ENCODE measurements at places on chromosomes 13 and 19. TPM values are rescaled to one million over a fixed set of nuclear protein-coding genes. Genes with fewer than 3 reads are reported as not detected.
A peak's percentile ranks its signal among the peaks of the same experiment; 100 is the strongest.

The CDX2 gene
- total RNA-seq, result not detected

The OR4F17 gene
- total RNA-seq, result not detected

The PSG1 gene
- total RNA-seq, result not detected

The LIM2 gene
- total RNA-seq, result not detected

The SYT5 gene
- total RNA-seq, result not detected

The CFD gene
- 871 TPM for total RNA-seq

The SOX1 gene
- total RNA-seq, result 0.13 TPM

The PEX11G gene
- 5.2 TPM for total RNA-seq

GRCh38 chr19:50793558-50794065 is 3.4 kb downstream of the ACP4 start:
- DNase-seq, result no peak

DNA sequence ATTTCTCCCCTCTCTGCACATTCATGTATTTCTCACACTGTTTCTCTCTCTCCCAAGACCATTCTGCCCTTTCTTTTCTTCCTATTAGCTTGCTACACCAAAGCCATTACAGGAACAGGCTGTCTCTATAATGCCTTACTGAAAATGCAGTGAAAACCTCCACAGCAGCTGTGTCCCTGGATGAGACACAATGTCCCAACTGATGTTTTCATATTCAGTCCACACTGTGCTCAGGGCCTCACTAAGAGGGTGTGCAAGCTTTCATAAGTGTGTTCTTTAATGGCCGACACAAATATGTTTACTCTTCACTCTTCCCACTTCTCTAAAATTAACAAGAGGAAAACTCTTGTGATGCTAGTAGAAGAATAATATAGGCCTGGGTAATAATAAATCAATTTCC is 163.4 kb downstream of the KCTD12 start:
- no peak for DNase-seq

DNA sequence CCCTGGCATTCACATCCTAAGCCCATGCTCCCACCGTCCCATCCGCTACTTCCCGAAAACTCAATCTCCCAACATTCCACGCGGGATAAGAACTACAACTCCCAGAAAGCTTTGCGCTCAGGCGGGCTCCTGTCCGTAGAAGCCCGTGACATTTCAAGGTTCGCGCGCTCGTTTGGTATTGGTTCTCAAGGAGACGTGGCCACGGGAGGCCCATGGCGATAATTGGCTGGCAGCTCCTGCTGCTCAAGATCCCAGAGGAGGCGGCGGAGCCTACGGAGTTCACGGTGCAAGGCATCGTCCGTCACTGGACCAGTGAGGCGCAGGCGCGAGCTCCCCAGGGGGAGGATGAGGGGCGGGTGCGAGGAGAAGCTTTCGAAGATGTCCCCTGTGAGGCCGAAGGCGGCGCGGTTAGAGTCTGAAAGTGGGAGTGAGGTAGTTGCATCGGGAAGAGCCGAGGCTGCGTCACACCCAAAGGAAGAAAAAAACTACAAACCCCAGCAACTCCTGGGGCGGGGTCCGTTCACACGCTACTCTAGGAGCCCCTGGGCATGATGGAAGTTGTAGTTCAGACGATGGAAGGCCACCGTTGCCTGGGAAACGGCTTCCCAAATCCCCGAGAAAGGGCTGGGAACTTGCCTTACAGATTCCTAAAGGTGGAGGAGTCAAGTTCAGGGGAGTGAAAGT is 1.2 kb upstream of the MAMSTR start:
- peak; percentile 99 for DNase-seq

DNA sequence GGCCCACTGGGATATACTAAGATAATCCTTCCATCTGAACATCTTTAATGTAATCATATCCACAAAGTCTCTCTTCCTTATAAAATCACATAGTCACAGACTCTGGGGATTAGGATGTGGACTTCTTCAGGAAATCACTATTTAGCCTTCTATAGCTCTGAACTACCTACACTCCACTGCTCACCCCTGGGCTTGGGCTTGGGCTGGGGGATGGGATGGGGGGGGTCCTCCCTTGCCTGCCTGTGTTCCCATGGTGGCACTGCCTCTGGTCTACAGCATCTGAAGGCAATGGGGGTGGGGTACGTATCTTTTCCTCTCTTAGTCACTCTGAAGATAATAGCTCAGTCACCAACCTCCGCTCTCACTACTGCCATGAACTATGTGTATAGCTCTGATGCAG is 67.8 kb upstream of the SERTM1 start:
- no peak for DNase-seq

- no peak for DNase-seq
These were observed 3.4 kb upstream of the CTU1 start for GRCh38 chr19:51111606-51112005.

DNA sequence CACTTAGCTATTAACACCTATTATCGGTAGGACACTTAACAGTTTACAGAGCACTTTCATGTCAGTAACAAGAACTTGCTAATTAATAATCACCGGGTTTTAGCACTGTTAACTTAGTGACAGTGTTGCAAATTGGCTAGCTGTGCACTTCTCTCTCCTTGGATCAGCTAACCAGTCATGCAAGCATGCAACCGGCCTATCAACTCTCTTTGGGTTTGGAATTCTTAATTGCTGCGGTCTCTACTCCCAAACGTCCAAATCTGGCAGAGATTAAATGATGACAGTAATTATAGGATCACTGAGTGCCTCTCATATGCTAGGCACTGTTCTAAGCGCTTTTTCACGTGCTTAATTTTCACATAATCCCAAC is 1.2 kb downstream of the EPS15L1 start:
- DNase-seq, result no peak

DNA sequence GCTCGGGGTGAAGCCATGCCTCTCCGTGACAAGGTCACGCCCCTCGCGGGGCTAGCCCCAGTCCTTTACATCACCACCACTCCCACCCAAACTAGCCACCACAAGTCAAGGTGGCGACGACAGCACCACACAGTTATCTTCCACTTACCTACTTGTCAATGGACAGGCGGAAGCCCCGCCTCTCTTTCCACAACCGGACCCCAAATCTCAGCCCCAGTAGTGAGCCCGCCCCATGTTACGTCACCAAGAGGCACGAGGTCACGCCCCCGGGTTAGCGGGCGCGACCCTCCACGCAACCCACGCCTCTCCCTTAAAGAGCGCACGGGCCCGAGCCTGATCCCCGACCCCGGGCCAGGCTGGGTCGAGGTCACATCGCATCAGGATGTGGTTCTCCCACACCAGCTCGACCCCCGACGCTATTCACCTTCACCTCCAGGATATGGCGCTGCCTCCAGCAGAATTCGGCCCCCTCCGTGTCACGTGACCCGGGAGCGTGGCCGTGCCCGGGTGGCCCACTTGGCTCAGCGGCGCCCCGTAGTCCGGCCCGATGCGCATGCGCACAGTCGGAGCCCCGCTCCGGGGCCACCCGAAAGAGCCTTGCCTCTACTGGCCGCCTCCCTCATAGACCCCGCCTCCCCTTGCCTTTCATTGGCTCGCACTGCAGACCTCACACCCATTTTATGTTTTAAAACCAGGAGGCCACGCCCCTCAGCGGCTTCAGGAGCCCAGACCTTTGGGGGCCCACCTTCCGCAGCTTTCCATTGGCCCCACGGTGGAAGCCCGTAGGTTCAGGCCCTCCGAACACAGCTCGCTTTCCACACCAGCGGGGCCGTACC is 18.2 kb downstream of the SYDE1 start:
- peak; percentile 99 for DNase-seq

GRCh38 chr19:11763611-11764010 is 3.2 kb upstream of the ZNF441 start:
- no peak for DNase-seq

- DNase-seq, result no peak
These were observed 105.3 kb downstream of the STARD13 start for GRCh38 chr13:33180122-33180804.

DNA sequence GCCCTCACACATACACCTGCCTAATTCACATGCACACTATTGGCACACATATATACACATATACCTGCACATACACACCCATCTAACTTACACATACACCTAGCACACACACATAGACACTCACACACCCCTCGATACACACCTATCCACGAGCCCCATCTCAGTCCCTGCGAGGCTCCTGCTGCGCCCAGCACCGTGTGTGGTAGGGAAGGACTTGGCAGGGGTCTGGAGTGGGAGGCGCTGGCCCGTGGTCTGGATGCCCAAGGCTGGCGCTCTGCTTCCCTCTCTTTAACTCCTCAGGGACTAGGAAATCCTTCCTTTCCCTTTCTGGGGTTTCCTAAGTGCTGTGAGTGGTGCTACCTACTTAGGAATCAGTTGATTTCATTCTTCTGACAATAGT is 202.7 kb downstream of the UQCRFS1 start:
- no peak for DNase-seq

GRCh38 chr19:35549174-35549788 is 3.9 kb downstream of the TMEM147 start:
- DNase-seq, result peak; percentile 87

DNA sequence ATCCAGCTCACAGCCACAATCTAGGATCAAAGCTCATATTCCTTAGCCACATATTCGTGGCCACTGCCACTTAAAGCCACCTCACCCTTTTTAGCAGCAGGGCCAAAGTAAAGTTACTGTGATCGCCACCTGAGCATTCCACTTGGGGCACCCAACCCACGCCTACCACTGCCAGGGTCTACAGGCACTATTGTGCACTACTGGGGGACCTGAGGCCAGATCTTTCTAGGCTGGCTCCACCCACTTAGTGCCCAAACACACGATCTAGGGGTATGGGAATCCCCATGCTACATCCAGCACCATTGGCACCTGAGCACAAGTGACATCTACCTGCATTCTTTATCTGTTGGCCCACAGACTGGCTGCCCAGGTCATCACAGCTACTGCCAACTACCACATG is 517.9 kb upstream of the PRR20A start:
- no peak for DNase-seq

- DNase-seq, result no peak
These were observed 1255.8 kb downstream of the SLITRK5 start for GRCh38 chr13:88926890-88927502.

DNA sequence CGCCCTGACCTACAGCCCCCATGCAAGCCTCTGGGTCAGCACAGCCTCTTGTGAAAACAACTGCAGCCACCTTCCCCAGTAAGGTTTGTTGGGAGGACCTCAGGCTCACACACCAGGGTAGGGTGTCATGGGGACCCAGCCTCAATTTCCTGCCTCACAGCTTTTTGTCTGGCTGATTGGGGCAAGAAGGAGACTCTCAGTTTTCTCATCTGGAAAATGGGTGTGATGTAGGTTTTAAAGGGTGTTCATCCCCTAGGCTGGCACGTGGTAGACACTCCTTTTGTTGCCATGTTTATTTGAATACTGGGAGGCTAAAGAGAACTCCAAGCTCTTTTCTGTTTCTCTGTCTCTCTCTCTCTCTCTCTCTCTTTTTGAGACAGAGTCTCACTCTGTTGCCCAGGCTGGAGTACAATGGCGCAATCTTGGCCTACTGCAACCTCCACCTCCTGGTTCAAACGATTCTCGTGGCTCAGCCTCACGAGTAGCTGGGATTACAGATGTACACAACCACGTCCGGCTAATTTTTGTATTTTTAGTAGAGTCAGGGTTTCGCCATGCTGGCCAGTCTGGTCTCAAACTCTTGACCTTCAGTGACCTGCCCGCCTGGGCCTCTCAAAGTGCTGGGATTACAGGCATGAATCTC is 18.2 kb upstream of the PLAUR start:
- DNase-seq, result no peak

- DNase-seq, result peak; percentile 58
These were observed 53.8 kb downstream of the F2RL3 start for GRCh38 chr19:16942583-16942982.

GRCh38 chr19:10037367-10037766 is 24.1 kb downstream of the RDH8 start:
- DNase-seq, result no peak

DNA sequence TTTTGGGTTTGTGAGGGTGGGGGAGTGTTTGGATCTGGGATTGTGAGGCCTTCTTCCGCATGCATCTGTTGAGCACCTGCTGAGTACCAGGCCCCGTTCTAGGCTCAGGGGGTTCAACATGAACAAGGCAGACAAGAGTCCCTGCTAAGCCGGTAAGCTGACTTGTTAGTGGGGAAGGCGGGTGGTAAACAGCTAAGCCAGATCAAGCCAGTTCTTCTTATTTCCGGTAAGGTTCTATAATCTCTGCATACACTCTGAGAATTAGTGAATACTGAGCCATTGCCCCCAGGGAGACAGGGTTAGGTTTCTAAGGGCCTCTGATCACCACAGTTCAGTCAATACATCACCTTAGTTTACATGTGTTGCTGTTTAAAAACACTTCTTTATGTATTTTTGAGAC is 9.9 kb upstream of the EHD2 start:
- DNase-seq, result no peak

- DNase-seq, result no peak
These were observed 18.3 kb upstream of the ISYNA1 start for GRCh38 chr19:18456279-18456678.

DNA sequence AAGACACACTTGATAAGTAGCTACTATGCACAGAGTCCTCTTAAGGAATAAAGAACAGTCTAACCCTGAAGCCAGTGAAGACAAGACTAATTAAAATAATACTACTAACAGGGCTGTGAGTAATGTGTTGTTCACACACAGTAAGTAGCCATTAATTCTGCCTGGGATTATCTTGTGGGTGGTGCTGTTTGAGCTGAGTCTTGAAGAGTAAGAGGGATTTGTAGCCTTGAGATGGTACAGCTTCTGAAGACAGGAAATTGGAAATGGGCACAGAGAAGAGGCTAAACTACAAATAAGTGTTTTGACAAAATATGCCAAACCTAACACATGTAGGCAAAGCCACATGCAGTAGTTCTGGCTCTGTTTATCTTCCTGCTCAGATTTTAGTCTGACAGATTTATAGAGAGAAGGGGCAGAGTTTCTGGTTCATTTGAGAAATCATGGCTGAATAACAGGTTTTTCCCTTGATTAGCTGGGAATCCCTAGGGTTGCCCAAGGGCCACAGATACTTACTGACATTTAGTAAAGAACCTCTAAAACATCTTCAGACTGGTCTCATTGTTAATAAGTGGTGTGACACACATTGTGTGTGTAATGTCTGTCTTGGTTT is 38.0 kb downstream of the ITGBL1 start:
- DNase-seq, result no peak

DNA sequence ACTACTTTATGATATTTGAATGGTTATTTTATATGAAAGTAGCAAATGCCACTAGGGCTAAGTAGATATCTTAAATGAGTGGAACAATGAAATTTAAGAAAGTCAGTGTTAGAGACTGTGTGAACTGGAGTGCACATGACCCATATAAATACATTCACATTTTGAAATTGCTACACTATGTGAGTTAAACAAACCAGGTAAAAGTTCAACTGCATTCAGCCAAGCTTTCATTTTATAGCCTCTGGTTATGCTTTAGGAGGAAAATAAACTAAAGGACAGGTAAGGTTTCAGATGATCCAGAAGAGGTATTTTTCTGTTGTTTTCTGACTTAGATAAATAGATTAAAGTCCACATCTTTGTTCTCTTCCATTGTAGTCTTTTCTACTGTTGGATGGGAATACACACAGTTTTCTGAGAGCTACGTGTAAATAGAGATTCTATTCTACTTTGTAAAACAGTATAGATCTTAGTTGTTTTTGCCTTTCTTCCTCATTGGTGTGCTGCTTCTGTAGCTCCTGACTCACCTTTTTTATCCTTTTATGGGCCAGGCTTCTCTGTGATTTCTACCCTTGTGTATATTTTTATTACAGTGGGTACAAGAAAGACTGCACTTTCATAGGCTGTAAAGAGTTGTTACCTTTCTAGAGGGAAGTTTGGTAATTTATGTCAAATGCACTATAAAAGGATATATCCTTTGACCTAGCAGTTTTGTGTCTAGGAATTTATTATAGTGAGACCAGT is 54.6 kb upstream of the KCTD4 start:
- DNase-seq, result no peak

GRCh38 chr13:46178143-46178542 is 3.8 kb downstream of the LCP1 start:
- DNase-seq, result no peak

Measured in lower leg skin (tissue), 4 donors.